NCI-H1092 (cell line): ENCODE measurements at places on chromosomes 12 and 14.

DNA sequence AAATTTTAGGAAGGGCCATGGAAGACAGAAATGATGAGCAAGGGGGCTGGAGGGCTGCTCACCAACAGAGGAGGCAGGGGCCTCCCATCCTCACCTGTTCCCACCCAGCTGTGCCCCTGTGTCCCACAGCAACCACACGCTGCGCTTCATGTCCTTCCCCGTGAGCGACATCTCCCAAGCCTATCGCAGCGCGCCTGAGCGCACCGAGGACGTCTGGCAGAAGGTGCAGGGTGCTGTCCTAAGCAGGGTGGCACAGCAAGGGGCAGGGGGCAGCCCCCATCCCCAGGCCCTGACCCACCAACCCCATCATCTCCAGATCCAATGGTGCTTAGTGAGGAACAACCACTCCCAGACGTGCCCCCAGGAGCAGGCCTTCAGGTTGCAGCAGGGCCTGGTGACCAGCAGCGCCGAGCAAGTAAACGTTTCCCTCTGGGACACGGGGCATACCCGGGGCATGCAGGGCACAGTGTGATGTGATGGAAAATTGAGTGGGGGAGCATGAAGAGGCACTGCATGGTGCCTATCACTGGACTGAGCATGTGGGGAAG, 8.1 kb downstream of the CARMIL3 start:
- DNase-seq: no peak

GRCh38 chr12:597926-598568, 65.2 kb downstream of the NINJ2 start:
- no peak for DNase-seq

GRCh38 chr12:51972849-51973273, 21.4 kb downstream of the ACVR1B start:
- no peak for DNase-seq

GRCh38 chr12:114408886-114409851, 3.2 kb upstream of the TBX5 start:
- DNase-seq: no peak

DNA sequence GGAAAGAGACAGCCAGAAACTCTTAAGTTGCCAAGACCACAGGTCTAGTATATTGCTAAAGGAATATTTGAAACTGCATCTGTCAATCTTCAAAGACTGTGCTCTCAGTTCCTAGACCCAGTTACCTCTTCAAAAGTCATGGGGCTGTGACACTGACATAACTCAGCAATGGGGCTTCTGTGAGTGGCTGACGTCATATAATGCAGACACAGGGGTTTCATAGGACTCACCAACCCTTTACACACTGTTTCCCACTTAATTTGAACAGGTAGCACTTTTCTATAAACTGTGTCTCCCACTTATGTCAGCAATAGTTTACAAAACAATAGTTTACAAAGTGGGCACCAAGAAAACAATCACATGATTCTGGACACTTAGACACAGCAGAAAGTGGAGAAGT, 158.4 kb downstream of the GALC start:
- no peak for DNase-seq

- peak; percentile 32 for DNase-seq
Observed at GRCh38 chr14:52551696-52552062, 626 bp downstream of the TXNDC16 start.

DNA sequence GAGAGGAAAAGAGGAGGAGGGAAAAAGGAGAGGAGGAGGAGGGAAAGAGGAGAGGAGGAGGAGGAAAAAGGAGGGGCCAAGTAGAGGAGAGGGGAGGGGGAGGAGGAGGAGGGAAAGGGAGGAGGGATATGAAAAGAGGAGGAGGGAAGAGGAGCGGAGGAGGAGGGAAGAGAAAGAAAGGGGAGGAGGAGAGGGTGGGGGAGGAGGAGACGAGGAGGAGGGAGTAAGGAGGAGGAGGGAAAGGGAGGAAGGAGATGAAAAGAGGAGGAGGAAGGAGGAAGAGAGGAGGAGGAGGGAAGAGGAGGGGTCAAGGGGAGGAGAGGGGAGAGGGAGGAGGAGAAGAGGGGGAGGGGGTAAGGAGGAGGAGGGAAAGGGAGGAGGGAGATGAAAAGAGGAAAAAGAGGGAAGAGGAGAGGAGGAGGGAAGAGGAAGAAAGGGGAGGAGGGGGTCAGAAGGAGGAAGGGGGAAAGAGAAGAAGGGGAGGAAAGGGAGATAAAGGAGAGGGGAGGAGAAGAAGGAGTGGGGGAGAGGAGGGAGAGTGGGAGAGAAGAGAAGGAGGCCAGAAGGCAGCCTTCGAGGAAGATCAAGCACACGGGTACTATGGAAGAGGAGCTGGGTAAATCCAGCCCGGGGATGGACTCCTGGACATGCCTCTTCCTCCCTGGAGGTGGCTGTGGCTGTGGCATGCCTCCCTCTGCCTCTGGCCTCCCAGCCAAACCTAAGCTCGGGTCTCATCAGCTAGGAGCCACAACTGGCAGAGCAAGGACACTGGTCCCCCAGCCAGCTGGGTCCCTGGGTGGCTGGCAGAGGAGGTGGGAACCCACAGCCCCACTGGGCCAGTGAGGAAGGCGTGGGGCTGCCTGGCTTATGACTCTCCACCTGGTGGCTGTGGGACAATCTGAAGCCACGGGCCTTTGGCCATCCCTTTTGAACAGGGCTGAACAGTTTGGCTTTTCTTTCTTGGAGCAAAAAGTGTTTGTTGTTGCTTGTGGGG, 3.0 kb upstream of the CMKLR1 start:
- DNase-seq: no peak
